Cerebellum (tissue), 4 donors: ENCODE measurements at places on chromosomes 1 and 21.

GRCh38 chr1:207494171-207494570 lies 1.8 kb upstream of the CR1 start:
- DNase-seq, result no peak

DNA sequence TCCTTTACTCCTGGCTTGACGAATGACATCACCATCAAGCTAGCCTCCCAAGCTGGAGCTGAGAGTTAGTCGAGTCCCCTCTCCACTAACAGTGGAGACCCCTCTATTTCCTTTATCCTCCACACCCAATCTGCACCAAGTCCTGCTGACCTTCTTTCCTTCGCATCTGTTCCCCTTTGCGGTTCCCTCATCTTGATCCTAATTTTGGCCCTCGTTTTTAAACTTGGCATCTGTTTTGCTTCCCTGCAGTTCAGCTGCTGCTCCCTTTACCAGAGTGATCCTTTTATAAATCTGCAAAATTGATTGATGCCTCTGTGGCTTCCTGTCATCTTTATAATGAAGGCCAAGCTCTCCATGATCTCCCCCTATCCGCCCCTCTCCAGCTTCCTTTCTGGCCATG lies 49.0 kb upstream of the TSPAN2 start:
- peak; percentile 3 for DNase-seq

DNA sequence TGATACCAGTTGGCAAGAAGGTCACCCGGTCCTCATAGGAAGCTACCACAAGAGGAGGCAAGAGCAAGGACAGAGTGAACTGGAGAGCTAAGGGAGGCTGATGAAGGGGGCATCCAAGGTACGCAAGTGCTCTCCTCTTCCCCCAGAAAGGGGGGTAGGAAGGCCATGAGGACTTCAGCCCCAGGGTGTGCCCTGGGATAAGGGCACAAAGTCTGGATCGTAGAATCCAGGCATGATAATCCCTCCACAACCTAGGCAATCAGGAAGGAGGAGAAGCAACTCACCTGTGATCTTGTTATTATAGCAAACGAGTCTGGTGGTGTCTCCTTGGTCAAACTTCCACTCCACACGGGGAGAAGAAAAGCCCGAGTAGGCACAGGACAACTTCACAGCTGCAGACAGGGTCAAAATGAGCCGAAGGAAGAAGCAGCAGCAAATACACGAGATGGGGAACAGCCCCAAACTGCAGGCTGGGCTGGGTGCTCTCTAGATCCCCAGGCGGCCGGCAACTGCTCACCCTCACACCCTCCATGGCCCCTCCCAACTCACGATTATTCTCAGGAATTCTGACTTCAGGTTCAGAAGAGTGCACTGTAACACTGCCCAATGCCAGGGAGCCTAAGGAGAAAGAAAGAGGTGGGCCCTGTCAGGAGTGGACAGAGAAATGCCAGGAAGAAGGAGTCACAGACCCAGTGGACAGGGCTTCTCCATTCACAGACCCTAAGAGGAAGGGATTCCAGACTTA lies 20.0 kb downstream of the F11R start:
- DNase-seq, result no peak

DNA sequence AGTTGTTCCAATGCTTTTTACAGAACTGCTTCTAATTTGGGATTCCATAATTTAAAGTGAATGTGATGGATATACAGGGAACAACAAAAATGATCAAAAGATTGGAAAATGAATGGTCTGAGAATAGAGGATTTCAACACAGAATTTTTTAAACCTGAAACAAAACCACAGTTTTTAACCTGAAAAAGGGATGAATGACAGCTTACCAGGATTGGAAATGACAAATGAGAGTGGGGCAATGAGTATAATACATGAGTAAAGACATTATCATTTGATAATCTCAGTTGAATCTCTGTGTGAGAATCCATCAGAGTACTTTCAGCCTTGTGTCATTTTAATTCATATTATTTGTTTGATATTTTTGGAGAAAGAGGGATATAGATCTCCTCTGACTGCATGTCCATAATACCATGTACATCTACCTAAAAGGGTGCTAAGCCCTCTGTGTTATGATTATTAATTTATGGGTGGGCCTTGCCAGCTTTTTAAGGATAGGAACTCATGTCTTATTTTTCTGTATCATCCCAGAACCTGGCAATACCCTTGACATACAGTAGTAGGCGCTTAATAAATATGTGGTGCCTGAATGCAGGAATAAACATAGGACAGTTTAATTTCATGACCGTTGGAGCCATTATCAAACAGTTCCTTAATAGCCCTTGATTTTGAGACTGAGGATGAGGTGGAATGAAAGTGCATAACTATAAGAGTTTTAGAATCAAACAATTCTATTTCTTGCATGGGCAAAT lies 12.4 kb upstream of the ATP6V1G3 start:
- no peak for DNase-seq

DNA sequence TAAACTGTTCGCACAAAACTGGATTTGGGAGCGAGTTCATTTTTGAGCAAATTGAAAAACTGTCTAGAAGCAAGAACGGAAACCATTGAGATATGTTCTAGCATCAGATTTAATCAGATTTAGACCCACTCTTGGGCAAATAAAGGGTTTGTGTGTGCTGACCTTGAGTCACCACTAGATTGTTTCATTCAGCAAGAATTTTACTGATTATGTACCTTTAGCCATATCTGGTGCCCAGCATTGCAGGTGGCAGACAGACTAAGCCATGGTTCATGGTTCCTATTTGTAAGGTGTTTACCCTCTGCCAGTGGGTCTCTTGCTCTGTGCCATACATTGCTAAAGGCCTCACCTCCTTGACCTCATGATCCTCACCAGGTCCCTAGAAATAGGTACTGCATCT lies 1.4 kb downstream of the NUDC start:
- no peak for DNase-seq
